ENCODE measurements at places on chromosomes 5 and 9.

DNA sequence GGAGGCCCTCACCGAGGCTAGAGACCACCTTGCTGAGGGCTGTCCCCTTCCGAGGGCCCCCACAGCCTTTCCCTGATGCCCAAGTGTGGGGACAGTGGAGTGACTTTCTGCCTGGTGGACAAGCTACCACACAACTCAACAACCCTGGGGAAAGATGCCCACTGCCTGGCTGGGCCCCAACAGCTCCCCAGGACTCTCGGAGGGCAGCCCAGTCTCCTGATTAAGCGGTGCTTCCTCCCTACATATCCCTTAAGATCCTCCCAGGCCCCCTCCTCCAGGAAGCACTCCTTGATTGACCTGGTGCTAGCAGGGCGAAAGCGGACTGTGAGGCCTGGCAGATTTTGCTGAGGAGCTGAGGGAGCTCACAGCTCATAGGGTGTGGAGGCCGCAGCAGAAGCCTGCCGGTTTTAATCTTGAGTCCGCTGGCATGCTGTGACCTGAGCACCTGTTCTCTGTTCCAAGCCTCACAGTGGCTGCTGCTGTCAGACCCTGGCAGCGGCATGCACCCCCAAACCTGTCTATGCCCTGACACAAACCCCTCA is 2.2 kb downstream of the NSMF start:
- DNase-seq: no peak

DNA sequence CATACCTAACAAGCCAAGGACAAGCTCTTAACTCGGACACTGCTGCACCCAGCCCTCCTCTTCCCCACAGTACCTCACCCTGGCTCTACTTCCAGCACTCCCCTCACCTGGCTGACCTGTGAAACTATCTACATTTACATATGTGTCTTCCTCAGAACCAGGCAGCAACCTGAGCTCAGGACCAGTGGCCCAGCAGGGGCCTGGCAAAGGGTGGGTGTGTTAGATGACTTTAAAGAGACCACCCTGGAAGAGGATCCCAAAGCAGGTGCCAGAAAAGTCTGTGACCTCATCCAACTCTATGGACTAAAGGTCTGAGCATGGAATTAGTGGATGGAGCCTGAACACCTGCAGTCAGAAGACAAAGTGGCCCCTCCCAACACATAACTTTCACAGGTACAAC is 400.9 kb downstream of the SPOCK1 start:
- DNase-seq: no peak

- DNase-seq: no peak
Measured at GRCh38 chr9:96034553-96035122, 159.1 kb downstream of the ERCC6L2 start.

DNA sequence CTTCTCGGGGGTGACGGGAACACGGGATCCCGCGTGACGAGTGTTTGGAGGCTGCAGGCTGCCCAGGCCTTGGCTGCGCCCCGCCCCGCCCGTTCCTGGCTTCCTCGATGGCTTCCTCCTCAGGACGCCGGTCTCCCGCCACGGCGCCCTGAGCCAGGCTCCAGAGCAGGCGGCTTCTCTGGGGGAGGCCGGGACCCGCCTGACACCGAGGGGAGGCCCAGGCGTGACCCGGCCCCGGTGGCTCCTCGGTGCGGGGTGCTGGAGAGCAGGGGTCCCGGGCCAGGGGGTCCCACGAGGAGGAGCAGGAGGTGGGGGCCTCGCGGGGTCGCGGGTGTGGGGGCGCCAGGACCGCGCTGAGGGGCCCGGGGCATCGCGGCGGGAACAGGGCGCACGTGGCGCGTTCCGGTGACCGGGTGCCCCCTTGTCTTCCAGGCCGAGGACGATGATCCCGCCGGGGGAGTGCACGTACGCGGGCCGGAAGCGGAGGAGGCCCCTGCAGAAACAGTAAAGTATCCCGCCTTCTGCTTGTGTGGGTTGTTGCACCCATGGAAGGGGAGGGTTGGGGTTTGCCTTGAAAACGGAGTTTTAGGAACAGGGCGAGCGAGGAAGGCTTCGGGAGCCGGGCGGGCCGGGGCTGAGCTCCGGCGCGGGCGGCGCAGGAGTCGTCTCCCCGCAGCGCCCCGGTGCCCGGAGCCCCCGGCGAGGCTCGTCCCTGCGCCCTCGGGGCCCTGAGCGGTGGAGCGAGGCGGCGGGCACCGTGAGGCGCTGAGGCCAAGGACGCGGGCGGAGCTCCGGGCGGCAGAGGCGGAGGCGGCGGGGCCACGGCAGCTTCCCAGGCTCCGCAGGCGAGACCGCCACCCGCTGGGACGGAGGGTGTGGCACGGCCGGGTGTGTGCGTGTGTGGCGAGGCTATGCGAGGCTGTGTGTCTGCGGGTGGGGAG is 22.2 kb downstream of the AHRR start:
- peak; percentile 22 for DNase-seq

- no peak for DNase-seq
Measured at GRCh38 chr5:82952326-82952725, 124.9 kb downstream of the TMEM167A start.

- no peak for DNase-seq
Measured at GRCh38 chr9:124887832-124888231, 25.9 kb downstream of the ARPC5L start.

- no peak for DNase-seq
Measured at GRCh38 chr5:9455826-9456434, 89.9 kb downstream of the SEMA5A start.

- no peak for DNase-seq
Measured at GRCh38 chr5:59838067-59838466, 55.5 kb downstream of the PDE4D start.

- DNase-seq: no peak
Measured at GRCh38 chr5:77305222-77305846, 94.9 kb downstream of the PDE8B start.

DNA sequence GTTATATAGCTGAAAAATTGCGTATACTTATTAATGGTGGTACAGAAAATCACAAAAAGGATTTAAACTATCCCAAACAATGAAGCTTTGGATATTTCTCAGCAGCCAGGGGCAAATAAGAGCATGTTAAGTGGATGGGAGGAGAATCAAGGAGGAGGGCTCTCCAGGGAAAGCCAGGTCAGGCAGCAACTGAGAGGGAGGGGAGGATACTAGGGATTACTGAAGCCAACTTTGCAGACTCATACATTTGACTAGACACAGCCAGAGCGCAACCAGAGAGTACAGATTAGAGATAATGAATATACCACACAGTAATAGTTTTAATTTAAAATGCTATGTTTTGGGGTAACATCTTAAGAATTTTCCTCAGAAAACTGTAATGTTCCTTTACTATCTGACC is 360.2 kb downstream of the HCN1 start:
- DNase-seq: no peak

- no peak for DNase-seq
Measured at GRCh38 chr5:17089690-17090089, 127.7 kb upstream of the BASP1 start.

GRCh38 chr9:133603135-133603927 is 5.9 kb downstream of the FAM163B start:
- DNase-seq: no peak

- DNase-seq: no peak
Measured at GRCh38 chr5:17241635-17242034, 24.2 kb downstream of the BASP1 start.

DNA sequence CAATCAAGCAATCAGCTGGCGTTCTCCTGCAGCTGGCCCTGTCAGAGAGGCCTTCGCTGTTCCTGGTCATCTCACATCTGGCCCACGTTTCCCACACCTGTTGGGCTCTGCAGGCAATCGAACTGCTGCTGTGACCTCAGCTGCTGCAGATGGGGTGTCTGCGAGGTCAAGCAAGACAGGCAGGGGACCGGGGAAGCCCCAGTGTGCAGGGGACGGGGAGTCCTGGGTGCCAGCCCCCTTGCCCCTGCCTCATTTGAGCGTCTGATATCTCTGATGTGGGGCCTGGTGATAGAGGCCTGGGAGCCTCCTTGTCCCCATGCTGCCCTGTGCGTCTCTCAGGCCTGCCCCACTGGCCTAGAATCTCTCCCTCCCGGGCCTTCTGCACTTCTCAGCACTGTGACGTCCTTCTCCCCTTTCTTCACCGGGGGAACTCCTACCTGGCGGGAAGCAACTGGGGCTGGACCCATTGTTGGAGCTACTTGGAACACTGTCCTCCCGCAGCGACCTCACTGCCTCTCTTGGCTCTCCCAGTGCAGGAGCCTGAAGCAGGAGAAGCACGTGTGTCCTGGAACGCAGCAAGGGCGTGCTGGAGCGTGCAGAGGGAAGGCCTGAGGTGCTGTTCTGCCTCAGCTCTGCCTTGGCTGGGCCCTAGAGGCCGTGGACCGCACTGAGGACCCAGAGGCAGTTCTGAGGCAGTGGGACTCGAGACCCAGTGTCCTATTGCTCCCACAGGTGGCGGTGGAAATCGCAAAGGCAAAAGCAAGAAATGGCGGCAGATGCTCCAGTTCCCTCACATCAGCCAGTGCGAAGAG is 3.9 kb downstream of the GRK6 start:
- DNase-seq: no peak

- DNase-seq: peak; percentile 64
Measured at GRCh38 chr5:87780831-87781760, 368.4 kb upstream of the CCNH start.

- DNase-seq: peak; percentile 60
Measured at GRCh38 chr9:130235558-130236435, 29.8 kb upstream of the HMCN2 start.

- DNase-seq: no peak
Measured at GRCh38 chr5:107232788-107233187, 437.9 kb downstream of the EFNA5 start.

- DNase-seq: no peak
Measured at GRCh38 chr5:59418808-59419207, 474.7 kb downstream of the PDE4D start.

GRCh38 chr9:101427358-101427757 is 8.2 kb downstream of the ALDOB start:
- DNase-seq: no peak

GRCh38 chr9:18906656-18907395 is 126.2 kb downstream of the SAXO1 start:
- no peak for DNase-seq

DNA sequence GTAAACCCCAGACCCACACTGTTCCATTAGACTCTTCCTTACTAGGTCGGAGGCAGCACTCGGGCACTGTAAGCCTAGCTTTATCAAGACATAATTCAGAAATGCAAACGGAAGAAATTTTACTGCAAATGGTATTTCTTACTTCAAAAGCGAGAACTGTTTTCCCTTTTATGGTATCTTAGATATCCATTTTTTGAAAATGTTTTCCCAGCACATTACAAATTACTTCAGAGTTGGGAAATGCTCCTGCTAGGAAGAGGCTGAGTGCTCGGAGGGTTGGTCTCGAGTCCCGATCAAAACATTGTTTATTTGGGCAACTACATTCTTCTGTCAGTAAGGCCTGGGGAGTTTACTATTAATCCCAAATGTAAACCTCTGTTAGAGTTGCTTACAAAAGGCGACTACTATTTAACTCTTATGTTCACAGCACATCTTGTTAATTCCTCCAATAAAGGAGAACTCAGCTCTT is 332.9 kb downstream of the CWC27 start:
- no peak for DNase-seq

DNA sequence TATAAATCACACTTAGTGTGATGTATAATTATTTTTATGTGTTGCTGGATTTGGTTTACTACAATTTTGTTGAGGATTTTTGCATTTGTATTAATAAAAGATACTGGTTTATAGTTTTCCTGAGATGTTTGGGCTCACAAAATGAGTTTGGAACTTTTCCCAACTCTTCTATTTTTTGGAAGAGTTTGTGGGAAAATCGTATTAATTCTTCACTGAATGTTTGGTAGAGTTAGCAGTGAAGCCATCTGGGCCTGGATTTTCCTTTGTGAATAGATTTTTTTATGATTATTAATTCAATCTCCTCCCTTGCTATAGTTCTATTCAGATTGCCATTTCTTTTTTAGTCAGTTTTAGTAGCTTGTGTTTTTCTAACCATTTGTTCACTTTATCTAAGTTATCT is 201.7 kb upstream of the NFIL3 start:
- no peak for DNase-seq

DNA sequence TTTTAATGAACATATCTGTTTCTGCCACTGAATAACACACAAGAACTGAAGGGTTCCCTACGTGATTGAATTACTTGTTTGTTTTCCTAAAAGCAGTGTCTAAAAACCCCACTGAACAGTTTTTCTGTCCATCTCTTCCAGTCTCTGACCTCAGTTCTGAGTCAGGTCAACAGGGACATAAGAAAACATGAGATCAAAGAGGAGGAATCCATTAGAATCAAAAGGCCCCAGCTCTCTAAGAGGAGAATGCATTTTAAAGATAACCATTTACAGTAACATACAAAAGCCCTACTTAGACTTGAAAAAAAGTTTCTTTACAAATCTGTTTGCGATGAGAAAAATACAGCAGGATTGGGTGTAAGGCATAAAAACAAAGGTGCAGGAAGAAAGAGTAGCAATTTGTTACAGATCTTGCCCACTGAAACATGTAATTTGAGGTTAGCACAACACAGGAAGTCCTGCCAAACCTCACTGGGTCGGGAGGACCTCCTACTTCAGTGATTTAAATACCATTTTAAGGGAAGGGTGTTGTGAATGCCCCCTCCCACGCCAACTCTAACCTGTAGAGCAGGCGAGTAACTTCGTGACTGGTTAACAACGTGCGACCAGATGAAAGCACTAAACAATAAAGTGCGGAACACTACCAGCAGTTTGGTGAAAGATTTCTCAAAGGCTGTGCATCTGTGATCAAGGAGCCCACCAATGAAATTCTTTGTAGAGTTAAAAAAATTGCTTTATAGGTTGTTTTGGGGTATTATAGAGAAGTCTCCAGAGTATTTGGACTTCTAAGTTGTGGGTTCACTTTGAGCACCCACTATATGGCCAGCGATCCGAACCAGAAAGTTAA is 1.3 kb downstream of the QSOX2 start:
- DNase-seq: peak; percentile 72

GRCh38 chr9:121439711-121440664 is 59.7 kb downstream of the GGTA1 start:
- DNase-seq: no peak

GRCh38 chr9:84773022-84773421 is 103.5 kb downstream of the NTRK2 start:
- no peak for DNase-seq

DNA sequence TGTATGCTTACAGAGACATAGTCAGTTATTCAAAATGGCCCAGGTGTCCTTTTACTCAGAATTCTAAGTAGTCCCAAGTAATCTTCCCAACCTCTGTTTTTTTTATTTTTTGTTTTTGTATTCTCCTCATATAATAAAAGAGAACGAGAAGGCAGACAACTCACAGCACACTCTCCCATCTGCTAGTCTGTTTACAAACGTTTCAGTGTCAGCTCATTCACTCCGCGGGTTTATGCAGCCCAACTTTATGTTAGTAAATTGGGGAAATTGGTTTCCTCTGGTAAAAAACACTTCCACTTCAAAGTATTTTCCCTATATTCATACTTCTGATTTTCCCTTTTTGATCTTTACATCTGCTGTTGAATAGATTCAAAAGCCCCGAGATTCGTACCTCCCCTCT is 347.2 kb downstream of the EFNA5 start:
- no peak for DNase-seq

DNA sequence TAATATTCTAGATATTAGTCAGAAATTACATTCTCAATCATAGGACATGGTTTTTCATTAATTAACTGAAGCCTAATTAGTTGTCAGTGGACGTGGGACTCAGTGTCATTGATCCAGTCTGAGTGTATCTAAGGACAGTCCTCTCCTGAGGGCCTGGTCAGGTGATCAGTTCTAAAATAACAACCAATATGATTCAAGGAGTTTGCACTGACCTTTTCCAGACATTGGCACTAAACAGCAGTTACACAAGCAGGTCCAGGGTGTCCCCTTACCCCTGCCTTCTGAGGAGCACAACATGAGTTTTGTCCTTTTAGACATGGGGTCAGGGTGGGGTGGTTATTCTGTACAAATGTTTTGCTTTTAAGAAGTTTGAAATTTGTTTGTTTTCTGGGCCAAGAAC is 97.8 kb downstream of the CMYA5 start:
- no peak for DNase-seq

GRCh38 chr9:130159057-130159456 is 13.1 kb upstream of the NCS1 start:
- DNase-seq: no peak
